ENCODE measurements at places on chromosomes 7 and 10.

DNA sequence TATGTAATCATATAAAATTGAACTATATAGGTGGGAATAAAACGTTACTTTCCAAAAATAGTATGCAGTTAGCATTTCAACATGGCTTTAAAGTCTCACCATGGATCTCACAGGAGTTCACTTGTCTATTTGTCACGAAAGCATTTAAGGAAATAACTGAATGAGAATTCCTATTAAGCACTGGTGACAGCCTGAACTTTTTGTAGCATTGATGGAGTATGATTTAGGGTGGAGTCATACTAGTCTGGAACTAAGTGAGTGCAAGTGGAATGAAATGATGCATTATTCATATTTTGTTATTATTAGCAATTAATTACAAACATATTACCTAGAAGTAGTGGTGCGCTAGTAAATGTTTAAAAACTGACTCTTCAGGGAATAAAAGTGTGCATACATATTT is 26.0 kb upstream of the HIBADH start:
- no peak for DNase-seq

GRCh38 chr10:112614586-112614985 is 167.6 kb downstream of the VTI1A start:
- no peak for DNase-seq

DNA sequence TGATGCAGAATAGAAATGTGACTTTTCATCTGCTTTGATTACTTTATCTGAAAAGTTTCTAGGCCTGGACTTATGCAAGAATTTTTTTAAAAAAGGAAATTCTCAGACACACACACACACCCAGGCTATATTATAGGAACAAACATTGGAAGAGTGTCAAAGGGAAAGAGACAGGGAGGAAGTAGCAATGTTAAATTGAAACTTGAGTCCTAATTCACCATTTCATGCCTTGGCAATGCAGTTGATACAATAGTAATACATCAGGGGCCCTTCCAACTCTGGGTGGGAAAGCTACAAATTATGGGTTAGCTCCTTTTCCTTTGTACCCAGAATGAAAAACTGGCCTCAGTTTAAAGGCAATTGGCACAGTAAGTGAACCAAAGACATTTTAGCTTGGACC is 258.0 kb upstream of the LYZL1 start:
- DNase-seq, result no peak

GRCh38 chr10:64708884-64709681 is 1187.9 kb downstream of the REEP3 start:
- no peak for DNase-seq
